Left cardiac atrium (tissue), 4 donors: ENCODE measurements at places on chromosomes 2 and 18. TPM values are rescaled to one million over a fixed set of nuclear protein-coding genes. Genes with fewer than 3 reads are reported as not detected.
A peak's percentile ranks its signal among the peaks of the same experiment; 100 is the strongest.

DNA sequence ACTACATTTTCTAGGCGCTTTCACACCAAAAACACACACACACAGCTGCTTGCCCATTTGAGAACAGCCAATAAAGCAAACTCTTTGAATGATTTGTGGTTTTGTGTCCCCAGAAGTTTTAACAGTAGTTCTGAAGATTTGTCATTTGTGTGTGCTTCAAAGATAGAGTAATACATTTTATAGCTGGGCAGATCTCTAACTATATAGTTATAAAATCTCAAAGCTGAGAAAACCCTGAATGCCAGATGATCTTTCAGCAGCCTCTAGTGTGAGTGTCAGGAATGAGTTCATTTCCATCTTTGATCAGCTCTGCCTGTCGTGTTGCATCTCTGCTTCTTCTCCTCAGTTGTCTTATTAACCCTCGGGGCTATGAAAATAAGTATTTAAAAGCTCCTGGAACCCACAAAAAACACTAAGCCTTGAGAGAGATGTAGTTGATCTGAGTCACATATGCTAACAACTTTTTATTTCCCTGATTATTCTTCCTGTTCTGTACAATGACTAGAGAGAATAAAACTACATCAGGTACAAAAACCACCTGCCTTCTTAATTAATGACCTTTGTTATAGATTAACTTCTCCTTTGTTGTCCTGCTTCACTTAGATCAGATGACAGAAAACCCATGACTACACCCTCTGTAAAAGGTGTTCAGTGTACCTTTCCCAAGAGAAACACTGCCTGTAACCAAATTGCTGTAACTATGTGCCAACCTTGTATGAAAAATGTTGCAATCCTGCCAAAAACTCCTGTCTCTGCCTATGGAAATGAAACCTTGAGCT is 30.0 kb upstream of the SLC3A1 start:
- DNase-seq: no peak

KCNG2 gene
- total RNA-seq: not detected

- DNase-seq: no peak
These were observed 218.5 kb downstream of the LDLRAD4 start for GRCh38 chr18:13437034-13437433.

- DNase-seq: peak; percentile 51
These were observed 51.8 kb upstream of the CYRIA start for GRCh38 chr2:16717477-16717876.

WDR54 gene
- 4.1 TPM for total RNA-seq

RIOK3 gene
- 49.1 TPM for total RNA-seq

MYO1B gene
- 18.6 TPM for total RNA-seq
